ENCODE measurements at places on chromosomes 1 and 21.

GRCh38 chr1:39925721-39926342 lies 24.1 kb upstream of the MYCL start:
- no peak for DNase-seq

DNA sequence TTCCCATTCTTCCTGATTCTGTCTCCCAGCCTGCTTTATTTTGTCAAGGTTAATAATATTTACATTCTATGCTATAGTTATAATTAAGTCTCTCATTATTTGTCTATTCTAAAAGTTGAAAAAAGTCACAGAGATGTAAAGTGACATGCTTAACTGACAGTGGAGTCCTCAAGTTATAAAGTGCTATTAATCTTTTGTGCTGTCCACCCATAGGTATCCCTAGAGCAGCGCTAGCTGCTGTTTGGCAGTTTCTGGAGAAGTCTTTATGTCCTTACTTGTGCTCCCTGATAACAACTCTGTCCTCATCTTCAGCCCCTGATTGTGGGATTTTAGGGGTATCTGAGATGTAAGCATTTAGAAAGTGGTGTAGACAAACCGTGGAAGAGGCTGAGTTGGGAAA lies 13.1 kb downstream of the BACH1 start:
- DNase-seq = no peak

DNA sequence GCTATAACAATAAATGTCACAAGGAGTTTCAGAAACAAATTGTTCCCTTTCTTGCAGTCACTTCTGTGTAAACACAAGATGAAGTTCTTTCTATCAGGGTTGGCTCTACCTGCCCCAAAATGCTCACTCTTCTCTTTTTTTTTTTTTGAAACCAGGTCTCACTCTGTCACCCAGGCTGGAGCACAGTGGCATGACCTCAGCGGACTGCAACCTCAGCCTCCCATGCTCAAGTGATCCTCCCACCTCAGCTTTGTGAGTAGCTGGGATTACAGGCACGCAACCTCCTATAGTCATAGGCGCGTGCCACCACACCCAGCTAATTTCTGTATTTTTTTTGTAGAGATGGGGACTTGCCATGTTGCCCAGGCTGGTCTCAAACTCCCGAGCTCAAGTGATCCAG lies 10.5 kb upstream of the CTNNBIP1 start:
- DNase-seq = no peak

DNA sequence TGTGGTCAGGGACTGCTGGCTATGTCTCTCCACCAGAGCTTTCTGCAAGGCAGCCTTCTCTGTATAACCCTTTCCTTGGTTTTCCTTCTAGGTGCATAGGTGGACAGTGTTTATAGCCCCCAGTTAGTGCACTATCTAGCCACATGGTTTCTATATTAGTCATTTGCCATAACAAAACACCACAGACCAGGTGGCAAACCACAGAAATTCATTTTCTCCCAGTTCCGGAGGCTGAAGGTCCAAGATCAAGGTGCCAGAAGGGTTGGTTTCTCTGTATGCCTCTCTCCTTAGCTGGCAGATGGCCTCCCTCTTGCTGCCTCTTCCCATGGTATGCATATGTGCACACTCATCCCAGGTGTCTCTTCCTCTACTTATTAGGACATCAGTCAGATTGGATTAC lies 106.4 kb downstream of the KAZN start:
- no peak for DNase-seq

GRCh38 chr1:8965121-8965820 lies 19.6 kb downstream of the CA6 start:
- DNase-seq = no peak

DNA sequence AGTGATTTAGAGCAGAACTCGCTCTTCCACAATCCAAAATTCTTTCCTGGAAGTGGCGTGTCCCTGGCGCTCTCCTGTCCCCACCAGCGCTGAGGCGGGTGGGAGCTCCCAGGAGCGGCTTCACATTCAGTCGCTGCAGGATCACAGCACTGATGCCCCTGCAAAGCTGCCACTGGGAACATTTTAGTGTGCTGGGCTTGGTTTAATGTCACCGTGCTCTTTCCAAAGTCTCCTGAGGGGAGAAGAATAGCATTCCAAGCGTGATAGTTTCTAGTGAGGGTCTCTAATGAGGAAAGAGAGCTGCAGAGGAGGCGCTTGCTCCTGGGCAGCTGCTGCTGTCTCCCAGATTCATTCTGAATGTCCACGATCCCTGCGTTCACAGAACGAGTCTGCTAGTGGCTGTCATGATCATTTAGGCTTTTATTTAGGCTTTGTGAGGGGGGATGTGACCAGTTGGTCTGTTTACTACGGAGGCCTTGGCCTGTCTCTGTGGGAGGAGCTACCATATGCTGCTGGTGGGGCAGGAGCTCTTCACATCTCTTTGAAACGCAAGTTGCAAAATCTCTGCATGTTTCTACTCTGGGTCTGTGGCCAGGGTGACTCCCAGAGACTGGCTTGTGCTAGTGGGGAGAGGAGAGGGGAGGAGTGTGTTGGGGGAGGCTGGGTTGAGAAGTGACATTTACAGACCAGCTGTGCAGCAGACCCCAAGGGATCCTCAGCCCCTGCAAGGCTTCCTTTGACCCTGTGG lies 23.4 kb downstream of the OLFML3 start:
- no peak for DNase-seq

- DNase-seq = no peak
Observed at GRCh38 chr1:170864238-170864637, 71.1 kb upstream of the MROH9 start.

DNA sequence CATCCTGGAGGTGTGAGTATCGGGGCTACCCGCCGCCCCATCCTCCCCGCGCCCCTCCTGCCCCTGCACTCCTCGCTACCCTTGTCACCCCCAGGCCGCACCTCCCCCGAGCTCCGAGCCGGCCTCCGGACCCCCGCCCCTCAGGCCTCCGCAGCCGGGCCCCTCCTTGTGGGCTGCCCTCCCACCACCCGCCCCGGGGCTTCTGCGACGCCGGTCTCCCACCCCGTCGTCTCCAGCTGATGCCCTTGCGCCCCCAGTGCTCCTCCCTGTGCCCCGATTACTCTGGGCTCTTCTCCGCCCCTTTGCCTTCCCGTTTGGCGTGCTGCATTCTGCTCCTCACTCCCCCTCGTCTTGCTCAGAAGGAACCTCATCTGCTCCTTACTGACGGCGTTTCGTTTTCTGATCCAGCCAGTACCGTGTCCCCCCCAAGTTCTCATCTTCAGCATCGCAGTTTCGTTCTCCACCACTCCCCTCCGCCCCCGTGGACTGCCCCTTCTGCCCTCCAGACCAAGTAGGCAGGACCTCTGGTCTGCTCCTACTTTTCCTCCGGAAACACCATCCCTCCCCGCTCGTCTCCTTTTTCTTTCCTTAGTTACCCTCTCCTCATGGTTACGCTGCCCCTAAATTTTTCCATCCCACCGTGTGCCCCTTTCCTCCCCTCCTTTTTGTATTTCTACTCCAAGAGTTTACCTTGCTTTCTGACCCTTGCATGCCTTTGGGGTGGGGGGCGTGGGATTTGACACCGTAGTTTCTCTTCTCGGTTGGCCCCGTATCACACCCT lies 841 bp downstream of the SNX27 start:
- no peak for DNase-seq

DNA sequence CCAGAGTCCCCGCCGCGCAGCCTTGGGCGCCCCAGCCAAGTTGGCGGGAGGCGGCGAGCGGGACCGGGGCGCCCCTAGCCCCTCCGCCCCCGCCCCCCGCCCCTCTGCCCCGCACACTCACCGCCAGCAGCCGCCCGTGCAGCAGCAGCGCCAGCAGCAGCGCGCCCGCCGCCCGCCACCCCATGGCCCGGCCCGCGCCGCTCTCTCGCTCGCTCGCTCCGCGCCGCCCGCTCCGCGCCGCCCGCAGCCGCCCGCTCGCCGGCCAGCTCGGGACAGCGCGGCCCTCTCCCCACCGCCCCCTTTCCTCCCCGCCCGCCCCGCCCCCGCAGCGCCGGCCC lies at the start of gene HSPG2:
HSPG2 (minus strand) TSS at position 277 of the 338 bp plus-strand sequence; CDS start at position 184, 93 bp downstream.
- no peak for DNase-seq

- no peak for DNase-seq
Observed at GRCh38 chr1:11059155-11059967, 457 bp downstream of the SRM start.

DNA sequence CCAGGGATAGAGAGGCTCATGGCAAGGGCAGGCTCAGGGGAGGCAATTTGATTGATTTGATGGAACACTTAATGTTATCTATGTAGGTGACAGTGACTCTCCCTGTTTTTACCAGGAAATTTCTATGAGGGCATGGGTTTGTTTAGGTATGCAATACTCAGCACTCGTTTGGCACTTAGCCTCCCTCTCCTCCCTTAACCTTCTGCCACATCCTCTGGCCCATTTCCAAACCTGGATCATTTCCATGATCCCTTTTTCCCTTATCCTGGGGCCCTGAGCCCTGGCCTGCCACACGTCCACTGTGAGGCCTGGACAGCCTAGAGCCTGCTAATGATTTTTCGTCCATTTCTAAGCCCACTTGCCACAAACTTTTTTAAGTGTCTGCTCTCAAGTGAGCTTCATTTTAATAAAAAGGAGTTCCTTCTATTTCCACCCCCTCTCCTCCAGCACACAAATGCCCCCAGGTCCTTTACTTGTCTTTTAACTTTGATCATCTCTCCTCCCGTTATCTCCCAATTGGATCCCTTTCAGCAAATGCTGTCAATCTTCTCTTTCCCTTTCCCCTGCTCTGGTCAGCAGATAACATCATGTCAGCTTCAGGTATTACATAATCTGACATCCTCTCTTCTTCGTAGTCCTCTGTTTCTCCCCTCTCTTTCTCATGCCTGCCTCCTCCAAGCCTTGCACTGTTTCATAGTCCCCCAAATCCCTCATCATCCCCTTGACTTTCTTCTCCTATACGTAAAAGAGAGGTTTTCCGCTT lies 37.8 kb upstream of the GADD45A start:
- no peak for DNase-seq

DNA sequence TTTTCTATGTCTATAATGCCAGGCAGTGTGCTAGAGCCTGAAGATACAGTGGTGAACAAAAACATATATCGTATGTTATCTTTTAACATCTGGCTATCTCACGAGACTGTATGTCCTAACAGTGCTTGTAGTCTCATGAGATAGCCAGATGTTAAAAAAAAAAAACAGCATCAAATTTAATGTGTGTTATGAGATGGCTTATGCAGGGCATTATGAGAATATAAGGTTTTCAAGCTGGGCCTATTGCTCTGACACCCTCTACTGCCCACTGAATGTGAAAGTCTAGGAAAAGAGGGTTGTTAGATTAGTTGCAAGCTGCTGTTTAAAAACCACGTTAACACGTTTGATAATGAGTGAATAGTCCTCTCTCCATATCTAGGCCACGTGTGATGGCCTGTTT lies 109.8 kb downstream of the CACHD1 start:
- DNase-seq = no peak

DNA sequence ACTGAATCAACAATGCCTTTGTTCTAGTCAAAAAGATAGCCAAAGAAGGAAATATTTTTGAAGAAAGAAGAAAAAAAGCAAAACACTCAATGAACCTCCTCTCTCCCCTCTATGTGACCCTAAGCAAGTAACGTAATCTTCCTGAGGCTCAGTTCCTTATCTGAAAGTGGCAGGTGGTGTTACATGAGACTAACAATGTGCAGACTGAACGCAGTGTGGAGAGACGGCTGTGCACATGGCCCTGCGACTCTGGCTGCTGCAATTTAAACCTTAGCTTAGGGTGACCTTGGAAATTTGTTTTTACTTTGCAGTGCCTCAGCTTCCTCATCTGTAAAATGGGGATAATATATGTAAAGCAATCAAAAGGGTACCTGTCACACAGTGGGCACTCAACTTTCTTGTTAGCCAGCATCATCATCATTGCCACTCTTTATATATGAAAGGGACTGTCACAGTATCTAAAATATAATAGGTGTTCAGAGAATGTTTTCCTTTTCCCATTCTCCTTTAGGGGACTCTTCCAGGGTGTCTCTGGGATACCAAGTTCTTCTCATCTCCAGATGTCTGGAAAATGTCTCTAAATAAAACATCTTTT lies 100.1 kb upstream of the JUN start:
- DNase-seq = no peak

DNA sequence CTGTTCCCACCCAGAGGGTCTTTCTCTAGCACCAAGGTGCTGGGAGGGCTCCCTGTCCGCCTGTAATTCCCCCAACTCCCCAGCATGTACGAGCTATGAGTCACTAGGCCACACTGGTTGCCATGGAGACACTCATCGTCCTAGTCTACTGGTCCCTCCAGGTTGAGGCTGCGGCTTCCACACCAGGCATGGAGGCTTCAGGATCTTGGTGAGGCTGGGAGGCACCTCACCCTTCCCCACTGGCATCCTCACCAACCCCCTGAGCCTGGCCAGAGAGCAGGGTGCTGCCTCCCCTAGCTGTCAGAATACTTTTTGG lies 75.6 kb upstream of the KAZN start:
- DNase-seq = no peak

GRCh38 chr1:242083742-242084141 lies 84.8 kb upstream of the MAP1LC3C start:
- no peak for DNase-seq

- no peak for DNase-seq
Observed at GRCh38 chr1:47693115-47693514, 255.3 kb downstream of the FOXD2 start.

DNA sequence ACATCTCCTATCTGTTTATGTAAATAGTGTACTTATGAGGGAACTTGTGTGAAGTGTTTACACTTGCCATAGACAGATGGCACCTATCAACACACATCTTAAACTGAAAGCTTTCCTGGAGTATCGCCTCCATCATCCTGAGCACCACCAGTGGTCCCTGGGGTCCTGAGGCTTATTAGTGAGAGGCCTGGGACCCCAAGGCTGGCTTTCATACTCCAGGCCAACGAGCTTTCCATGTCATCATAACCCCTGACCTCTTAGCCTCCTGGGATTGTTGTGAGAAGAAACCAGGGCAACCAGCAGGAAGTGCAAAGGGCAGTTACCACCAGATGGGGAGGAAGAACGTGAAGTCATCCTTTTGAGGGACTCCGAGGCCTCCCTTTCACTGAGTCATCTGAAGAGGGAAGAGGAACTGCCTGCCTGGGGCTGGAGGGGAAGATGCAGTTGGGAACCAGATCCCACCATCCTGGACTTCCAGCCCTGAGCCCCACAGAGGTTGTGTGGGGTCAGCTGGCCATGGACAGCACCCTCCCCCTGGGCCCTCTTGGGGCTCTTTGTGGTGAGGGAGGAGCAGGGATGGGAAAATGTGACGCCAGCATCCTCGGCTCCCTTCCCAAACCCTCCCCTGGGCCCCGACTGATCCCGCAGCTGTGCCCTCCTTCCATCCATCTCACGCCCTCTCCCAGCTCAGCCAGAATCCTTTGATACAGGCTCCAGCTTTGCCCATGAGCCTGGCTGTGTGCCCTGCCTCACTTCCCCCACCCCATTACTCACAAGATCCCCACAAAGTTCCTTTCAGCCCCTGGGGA lies 5.8 kb downstream of the INKA2 start:
- no peak for DNase-seq
